ENCODE measurements at places on chromosomes 3 and 15.

DNA sequence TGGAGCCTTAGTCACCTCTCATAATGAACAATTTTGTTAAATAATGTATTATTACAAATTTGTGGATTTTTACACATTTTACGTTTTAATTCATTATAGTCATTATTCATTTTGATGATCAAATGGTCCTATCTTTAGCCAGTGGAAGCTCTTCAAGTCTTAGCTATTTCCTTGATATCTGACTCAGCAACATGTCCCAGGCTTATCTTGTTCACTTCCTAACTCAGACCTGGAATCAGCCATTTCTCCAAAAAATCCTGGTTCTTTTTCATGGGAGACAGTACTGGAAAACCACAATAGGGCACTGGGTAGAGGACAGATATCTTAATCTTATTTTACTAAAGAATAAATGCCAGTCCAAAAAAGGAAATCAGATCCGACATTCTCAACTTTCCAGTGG, 56.4 kb downstream of the RYK start:
- no peak for DNase-seq

DNA sequence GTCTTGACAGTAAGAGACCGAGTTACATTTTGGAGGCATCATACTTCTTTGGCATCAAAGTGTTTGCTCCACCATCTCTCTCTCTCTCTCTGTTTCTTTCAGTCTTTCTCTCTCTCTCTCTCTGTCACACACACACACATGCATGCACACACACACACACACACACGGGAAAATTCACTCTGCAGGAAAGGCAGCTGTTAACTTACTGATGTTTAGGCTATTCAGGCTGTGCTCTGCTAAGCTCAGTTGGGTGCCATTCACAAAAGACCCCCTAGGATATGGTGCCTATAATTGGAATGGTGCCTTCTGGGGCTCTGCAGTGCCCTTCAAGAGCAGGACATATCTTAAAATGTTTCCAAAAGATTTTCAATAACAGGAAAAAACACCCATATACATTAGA, 78.2 kb downstream of the KCNH8 start:
- DNase-seq = no peak

DNA sequence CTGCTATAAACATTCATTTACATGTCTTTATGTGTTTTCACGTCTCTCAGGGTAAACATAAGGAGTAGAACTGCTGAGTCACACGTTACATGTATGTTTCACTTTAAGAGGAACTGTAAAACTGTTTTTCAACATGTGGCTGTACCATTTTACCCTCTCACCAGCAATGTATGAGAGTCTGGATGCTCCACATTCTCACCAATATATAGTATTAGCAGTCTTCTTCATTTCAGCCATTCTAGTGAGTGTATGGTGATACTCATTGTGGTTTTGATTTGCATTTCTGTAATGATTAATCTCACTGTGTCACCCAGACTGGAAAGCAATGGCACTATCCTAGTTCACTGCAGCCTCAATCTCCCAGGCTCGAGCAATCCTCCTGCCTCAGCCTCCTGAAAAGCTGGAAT, 37.1 kb downstream of the PHC3 start:
- no peak for DNase-seq

GRCh38 chr15:70217226-70218160, 119.8 kb upstream of the TLE3 start:
- no peak for DNase-seq

- no peak for DNase-seq
Observed at GRCh38 chr15:70358011-70358819, 260.5 kb upstream of the TLE3 start.

- no peak for DNase-seq
Observed at GRCh38 chr3:153925841-153926514, 195.2 kb upstream of the ARHGEF26 start.
